ENCODE measurements at places on chromosomes 7 and 10.
A peak's percentile ranks its signal among the peaks of the same experiment; 100 is the strongest.

GRCh38 chr7:116315803-116316202 lies 105.5 kb downstream of the TES start:
- DNase-seq = no peak

- no peak for DNase-seq
Observed at GRCh38 chr7:158729646-158730382, 25.2 kb upstream of the NCAPG2 start.

DNA sequence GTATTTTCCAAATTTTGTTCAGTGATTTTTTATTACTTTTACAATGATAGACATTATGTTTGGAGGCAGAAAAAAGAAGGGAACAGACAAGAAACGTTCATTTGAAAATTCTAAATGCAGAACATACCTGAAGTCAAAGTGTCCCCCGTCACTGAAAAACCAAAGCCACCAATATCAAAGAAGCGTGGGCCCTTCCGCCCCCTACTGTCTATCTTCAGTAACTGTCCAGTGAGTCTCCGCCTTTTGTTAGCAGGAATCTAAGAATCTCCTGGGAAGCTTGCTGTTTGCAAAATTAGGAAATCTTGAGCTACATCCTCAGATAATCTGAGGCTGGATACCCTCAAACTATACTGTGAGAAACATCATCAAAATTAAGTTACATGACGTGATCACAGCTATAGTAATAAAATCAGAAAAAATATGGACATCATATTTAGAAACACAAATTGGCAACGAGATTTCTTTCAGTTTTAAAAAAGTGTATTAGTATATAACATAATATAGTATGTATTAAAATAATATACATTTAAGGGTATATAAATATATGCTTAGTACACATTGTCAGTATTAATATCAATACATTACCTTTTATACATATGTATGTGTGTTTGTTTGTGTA lies 169.3 kb upstream of the AKR1E2 start:
- peak; percentile 59 for DNase-seq

DNA sequence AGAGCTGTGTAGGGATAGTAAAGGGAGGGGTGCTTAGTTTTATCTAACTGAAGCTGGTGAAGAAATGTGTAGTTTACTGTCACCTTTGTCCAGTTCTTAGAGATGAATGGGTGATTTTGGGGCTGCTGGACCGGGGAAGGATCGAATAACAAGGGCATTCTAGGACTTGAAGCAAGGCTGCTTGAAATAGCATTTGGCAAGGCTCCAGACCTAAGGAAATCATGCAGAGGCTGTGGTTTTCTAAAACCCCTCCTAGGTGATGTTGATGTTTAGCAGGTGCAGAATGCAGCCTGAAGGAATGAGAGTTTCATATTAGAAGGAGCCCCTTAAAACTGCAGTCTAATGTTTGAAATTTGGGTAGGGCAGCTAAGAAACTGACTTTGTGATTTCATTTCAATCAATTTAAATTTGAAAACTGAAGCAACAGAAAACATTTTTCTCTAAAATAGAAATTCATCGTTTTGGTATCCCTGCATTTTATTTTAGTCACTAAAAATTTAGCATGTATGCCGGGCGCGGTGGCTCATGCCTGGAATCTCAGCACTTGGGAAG lies 68.5 kb downstream of the TET1 start:
- peak; percentile 24 for DNase-seq

DNA sequence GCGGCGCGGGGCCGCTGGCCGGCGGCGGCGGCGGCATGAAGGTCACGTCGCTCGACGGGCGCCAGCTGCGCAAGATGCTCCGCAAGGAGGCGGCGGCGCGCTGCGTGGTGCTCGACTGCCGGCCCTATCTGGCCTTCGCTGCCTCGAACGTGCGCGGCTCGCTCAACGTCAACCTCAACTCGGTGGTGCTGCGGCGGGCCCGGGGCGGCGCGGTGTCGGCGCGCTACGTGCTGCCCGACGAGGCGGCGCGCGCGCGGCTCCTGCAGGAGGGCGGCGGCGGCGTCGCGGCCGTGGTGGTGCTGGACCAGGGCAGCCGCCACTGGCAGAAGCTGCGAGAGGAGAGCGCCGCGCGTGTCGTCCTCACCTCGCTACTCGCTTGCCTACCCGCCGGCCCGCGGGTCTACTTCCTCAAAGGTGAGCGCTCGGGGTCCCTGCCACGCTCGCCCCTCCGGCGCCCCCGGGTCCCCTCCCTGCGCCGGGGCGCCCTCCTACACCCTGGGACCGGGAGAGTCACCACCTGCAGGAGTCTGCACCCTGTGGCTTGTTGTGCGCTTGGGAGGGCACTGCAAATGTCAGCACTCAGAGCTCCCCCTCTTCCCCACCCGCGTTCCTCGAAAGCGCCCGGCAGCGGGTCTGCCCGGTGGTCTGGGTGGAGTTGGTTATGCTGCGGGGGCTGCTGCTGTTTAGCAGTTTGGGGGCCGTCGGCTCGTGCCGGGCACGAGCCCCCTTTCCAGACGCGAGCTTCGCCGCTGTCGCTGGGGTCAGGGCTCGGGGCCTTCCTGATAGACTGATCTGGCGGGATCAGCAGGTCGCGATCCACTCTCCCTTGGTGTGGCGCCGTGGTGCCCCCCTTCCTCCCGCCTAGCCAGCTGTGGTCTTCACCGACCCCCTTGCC lies 627 bp downstream of the DUSP5 start:
- DNase-seq = peak; percentile 55

DNA sequence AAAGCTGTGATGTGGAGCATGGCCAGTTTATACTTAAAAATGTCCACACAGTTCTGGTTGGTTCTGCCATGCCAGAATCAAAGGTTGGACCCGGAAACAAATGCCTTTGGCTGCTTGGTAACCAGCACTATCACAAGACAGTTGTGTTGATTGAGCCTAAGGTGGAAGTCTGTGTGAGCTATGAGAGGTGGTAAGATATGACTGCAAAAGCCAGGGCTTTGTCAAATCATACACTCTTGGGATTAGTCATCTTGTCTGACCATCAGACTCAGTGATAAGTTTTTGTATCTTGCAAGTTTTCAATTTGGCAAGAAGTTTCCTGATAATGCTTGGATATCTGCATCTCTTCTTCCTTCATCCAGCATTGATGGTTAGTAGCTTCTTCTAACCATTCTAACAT lies 35.5 kb downstream of the GPR141 start:
- no peak for DNase-seq

GRCh38 chr10:1677307-1677939 lies 59.9 kb downstream of the ADARB2 start:
- DNase-seq = no peak

DNA sequence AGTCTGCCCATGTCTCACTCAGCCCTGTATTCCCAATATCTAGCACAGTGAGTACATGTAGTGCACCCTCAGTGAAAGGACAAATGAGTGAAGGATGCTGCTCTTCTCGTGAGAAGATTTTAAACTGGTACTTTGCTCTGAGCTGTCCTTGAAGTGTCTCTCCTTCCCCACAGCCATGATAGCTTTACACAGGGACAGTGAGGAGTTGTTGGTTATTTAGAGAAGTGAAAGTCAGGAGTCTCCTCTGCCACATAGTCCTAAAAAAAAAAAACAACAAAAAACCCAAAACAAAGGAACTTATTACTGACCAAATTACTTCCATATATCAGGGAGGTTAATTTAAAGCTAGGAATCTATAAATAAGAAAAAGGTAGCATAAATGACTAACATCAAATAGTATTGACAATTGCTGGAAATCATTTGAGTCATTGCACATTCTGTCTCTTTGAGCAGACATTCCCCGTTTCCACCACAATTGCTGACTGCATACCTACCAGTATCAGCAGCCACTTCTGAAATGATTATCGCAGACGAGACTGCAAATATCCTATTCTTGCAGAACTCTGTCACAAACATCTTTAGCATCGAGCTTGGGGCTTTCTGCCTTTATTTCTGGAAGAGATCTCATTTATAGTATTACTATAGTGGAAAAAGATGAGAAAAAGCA lies 202.1 kb downstream of the PTEN start:
- peak; percentile 51 for DNase-seq

Data from fibroblast of skin of abdomen (primary cell).